Fibroblast of skin of right biceps (primary cell): ENCODE measurements at places on chromosomes 13 and 19.

- no peak for DNase-seq
Observed at GRCh38 chr13:114143806-114144605, 11.6 kb upstream of the RASA3 start.

DNA sequence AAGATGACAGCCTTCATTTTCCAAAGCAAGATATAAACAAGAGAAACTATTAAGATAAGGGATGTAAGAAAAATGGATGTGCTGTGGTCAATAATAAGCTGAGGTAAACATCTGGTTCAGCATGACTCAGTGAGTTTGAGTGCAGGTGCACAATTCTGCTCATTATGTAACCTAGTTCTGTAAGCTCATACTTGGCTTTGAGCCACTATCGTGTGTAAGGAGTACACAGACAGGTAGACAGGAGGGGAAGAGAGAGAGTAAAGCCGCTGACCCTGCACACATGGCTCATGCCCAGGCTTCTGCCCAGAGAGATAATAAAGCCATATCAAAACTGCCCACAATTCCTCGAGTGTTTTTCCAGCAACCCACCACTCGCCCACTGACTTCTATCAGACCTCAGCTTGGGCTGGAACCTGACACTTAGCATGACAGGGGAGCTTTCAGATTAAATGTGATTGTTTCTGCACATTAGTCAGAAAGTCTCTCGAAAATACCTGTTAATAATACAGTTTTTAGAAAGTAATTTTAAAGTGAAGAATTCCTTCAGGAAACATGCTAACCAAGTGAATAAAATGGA lies 51.7 kb downstream of the ZNF91 start:
- DNase-seq, result no peak

- no peak for DNase-seq
Observed at GRCh38 chr13:65387743-65388347, 1842.3 kb downstream of the PCDH9 start.

DNA sequence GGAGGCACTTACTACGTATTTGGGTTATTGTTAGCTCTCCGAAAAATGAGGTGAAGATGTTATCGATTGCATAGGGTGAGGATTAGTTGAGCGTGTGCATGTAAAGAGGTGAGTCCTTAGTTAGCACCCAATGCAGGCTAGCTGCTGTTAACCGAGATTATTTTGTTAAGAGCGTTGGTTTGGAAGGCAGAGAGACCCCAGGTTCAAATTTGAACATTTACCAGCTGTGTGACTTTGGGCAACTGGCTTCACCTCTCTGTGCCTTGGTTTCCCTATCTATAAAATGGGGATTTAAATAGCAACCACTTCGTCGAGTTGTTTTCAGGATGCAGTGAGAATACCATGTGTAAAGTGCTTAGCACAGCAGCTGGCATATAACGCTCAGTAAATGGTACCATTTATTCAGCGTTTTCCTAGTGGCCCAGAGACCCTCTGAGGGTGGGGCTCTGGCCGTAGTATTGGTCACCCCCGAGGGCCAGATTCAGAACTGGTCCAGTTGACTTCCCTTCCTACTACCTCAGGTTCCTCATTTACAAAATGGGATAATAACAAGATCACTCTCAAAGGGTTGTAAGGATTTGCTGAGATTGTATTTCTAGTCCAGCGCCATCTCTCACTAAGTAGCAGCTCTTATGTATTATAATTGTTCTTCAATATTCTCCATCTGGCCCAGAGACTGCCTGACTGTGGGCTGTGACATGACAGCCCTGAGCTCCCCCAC lies 887 bp downstream of the SIPA1L3 start:
- no peak for DNase-seq

GRCh38 chr13:92590503-92590908 lies 636.1 kb upstream of the GPC6 start:
- DNase-seq, result peak; percentile 20

- DNase-seq, result peak; percentile 100
Observed at GRCh38 chr13:30847650-30848307, 58.3 kb upstream of the MEDAG start.

GRCh38 chr19:53812335-53812734 lies 11.8 kb downstream of the NLRP12 start:
- peak; percentile 4 for DNase-seq

GRCh38 chr13:91596842-91597241 lies 198.4 kb downstream of the GPC5 start:
- DNase-seq, result no peak

- no peak for DNase-seq
Observed at GRCh38 chr13:67259208-67259607, 29.1 kb upstream of the PCDH9 start.

- DNase-seq, result no peak
Observed at GRCh38 chr13:61738236-61738750, 322.6 kb upstream of the PCDH20 start.

GRCh38 chr13:100443998-100444328 lies 144.6 kb downstream of the GGACT start:
- DNase-seq, result peak; percentile 42

- DNase-seq, result no peak
Observed at GRCh38 chr13:113365583-113365970, 1.6 kb upstream of the GRTP1 start.

DNA sequence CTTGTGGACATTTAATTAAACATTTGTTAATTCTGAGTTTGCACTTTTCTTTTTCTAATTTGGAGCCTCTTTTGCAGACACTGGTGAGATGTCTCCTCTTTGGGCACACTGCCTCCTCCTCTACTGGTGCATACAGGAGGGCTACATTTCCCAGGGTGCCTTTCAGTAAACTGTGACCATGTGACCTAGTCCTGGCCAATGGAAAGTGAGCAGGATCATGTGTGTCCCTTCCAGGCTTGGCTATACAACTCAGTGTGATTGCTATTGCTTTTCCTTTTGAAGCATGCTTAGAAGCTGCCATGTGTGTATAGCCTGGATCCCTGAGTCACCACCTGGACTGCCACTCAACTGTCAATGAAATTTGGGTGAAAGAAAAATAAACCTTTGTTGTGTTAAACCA lies 4.5 kb downstream of the IZUMO2 start:
- DNase-seq, result no peak

DNA sequence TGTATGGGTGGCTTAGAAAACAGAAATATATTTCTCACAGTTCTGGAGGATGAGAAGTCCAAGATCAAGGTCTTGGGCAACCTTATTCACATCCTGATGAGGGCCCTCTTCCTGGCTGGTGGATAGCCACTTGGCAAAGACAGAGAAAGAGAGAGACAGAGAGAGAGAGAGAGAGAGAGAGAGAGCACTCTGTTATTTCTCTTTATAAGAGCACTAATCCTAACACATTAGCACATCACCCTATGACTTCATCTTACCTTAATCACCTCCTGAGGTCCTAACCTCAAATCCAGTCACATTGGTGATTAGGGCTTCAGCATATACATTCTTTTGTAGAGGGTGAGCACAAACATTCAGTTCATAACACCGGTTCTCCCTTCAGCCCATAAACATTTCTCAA lies 430.3 kb downstream of the EFNB2 start:
- DNase-seq, result peak; percentile 35

DNA sequence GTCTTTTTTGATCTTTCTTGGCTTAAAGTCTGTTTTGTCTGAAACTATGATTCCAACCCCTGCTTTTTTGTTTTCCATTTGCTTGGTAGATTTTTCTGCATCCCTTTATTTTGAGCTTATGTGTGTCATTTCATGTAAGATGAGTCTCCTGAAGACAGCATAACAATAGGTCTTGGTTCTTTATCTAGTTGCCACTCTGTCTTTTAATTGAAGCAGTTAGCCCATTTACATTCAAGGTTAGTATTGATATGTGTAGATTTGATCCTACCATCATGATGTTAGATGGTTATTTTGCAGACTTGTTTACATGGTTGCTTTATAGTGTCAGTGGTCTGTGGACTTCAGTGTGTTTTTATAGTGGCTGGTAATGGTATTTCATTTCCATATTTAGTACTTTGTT lies 1678.9 kb downstream of the PCDH9 start:
- no peak for DNase-seq

DNA sequence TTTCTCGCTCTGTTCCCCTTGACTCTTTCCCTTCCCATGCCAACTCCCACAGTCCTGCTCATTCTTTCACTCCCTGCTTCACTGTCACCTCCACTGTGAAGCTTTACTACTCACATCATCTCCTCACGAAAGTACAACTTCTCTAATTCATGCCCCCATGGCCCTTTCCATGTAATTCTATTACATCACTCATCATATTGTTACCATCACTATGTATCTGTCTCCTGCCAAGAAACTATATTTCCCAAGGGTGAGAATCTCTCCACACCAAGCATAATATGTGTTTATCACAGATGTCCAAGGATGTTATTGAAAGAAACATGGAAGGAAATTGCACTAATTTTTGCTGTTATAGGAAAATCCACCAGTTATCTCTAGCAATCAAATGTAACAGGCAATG lies 37.2 kb upstream of the LRCH1 start:
- DNase-seq, result peak; percentile 29

DNA sequence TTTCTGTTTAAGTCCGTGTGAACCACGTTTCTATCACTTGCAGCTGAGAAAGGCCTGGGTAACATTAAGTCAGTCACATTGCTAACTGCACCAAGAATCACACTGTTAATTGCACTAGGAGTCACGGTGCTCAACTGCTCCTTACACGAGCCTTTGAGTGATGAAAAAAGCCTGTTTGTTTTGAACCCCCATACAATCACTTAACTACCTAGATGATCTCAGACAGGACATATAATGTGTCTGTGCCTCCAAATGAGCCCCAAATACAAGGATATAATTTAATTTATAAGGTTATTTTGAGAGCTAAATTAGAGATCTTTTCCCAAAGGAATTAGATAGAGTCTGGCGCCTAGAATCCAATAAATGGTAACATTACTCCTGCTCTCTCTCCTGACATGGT lies 84.1 kb downstream of the MIPEP start:
- no peak for DNase-seq

GRCh38 chr13:35965226-35965927 lies 165.8 kb downstream of the DCLK1 start:
- DNase-seq, result no peak

GRCh38 chr19:13007292-13008045 lies 12.2 kb downstream of the NFIX start:
- DNase-seq, result no peak

GRCh38 chr19:48190288-48190884 lies 19.9 kb downstream of the ZSWIM9 start:
- DNase-seq, result peak; percentile 55

GRCh38 chr13:67155898-67156722 lies 74.0 kb downstream of the PCDH9 start:
- no peak for DNase-seq

DNA sequence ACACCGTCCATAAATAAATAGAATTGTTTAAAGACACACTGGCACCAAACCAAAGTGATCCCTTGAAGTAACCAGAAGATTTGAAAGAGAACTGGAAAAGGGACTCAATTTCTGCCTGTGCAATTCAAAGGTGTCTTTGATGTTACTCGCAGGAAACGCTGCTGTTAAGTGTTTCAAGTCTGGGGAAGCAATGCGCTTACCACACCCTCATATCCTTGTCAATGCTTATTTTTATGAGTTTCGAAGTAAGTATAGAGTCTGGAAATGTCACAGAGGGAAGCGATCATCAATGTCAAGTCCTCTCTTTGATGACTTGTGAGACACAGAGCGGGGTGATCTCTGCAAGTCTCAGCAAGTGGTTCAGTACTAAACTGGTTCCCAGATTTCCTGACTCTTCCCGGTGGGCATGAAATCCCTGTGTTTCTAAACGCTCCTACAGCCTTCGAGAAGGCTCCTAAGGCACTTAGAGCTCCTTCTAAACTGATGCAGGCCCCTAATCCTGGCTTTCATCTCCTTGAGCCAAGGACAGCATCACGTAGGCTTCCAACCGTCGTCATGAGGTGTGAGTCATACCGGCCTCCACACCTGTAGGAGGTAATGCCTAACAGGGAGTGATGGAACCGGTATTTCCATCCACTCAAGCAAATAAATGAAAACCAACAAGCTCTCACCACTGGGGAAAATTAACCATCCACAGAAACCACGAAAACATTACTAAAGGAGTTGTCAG lies 22.8 kb downstream of the SYDE1 start:
- DNase-seq, result no peak
